ENCODE measurements at places on chromosomes 6 and 20. TPM values are rescaled to one million over a fixed set of nuclear protein-coding genes. Genes with fewer than 3 reads are reported as not detected.

- no peak for DNase-seq
These were observed 3.8 kb downstream of the ZNF334 start for GRCh38 chr20:46509523-46509922.

- DNase-seq, result no peak
These were observed 59.4 kb downstream of the TRIM27 start for GRCh38 chr6:28864326-28864923.

DNA sequence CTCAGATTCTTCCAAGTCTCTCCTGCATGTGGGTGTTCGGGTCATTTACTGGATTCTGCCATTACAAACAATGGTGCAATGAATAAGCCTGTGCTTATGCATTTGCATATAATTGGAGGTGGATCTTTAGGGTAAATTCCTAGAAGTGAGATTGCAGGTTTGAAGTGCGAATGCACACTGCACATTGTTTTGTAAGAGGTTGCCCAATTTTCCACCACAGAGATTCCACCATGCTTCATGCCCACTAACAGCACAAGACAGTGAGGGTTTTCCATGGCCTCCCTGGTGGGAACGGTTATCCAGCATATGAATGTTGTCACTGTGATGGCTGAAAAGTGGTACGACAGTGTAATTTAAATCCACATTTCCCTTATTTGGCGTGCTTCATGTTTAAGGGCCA lies 178.8 kb upstream of the PMEPA1 start:
- no peak for DNase-seq

ADAT2 gene
- 1.5 TPM for total RNA-seq

All from left ventricle myocardium inferior (tissue), 1 donor.